Hematopoietic multipotent progenitor cell treated with erythropoietin and hydrocortisone succinate and interleukin-3 and kit ligand, for 17 days (in vitro differentiated cells): ENCODE measurements at places on chromosomes 12 and 14.

DNA sequence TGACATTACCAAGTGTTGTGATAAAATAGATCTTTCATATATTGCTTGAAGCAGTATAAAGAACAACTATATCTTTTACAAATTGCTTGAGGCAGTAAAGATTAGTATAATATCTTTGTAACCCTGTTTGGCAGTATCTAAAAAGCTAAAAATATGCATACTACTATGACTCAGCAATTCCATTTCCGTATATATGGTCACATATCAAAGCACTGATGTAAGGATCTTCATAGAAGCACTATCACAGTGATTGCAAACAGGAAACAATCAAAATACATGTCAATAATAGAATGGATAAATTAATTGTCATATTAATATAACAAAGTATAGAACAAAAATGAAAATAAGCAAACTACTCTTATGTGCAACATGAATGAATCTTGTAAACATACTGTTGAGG lies 158.4 kb upstream of the IGF1 start:
- DNase-seq, result no peak

GRCh38 chr14:69066396-69067171 lies 86.3 kb downstream of the DCAF5 start:
- DNase-seq, result no peak

DNA sequence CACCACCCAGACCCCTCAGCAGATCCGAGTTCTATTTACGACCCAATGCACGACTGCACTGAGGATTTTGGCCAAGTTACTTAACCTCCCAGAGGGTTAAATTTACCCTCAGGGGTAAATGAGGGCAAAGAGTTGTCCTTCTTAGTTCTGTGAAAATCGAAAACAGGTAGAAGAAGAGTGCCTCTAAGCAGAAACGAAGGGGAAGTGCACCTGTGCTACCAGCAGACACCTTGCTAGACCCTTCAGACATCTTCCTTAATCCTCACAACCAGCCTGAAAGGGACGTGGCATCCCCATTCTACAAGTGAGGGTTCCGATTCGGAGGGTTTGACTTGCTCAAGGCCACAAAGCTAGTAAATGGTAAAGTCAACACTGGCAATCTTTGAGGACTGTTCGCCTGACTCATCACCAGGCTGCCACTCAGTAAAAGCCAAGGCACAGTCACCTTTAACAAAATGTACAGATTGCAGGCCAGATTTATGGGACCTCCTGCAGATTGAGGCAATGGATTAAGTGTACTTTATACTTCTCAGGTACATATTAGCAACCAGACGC lies 1.6 kb downstream of the GSG1 start:
- no peak for DNase-seq

- no peak for DNase-seq
These were observed 129.8 kb upstream of the TMEM132C start for GRCh38 chr12:128137140-128137539.

GRCh38 chr12:132351751-132352495 lies 22.5 kb upstream of the GALNT9 start:
- DNase-seq, result no peak

GRCh38 chr14:103137689-103138300 lies 14.5 kb downstream of the TNFAIP2 start:
- no peak for DNase-seq

- DNase-seq, result no peak
These were observed 258.4 kb downstream of the AKAP6 start for GRCh38 chr14:32587461-32587860.

GRCh38 chr14:102234331-102235264 lies 70.4 kb downstream of the MOK start:
- no peak for DNase-seq

DNA sequence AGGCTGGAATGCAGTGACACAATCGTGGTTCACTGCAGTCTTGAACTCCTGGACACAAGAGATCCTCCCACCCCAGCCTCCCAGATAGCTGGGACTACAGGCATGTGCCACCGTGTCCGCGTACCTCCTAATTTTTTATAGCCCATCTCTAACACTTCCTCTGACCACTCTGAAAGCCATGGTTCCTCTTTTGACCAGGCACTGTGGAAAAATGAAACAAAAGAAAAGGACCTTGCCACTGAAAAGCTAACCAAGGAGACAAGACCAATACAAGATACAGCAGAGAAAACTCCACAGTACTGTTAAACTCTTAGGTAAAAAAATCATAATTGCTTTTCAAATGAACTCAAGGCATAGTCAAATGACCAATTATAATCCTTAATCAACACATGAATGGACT lies 233.3 kb downstream of the NEDD1 start:
- no peak for DNase-seq

DNA sequence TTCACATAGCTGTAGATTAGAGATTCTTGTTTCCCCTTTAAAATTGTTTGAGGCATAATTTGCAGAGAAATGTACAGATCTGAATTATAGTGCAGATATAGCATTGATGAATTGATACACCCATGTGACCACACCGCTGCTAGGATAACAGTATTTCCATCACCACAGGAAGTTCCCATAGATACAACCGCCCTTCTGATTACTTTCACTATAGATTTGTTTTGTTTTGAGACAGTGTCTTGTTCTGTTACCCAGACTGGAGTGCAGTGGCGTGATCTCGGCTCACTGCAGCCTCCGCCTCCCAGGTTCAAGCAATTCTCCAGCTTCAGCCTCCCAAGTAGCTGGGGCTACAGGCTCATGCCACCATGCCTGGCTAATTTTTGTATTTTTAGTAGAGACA lies 8.8 kb upstream of the ASPG start:
- DNase-seq, result no peak

DNA sequence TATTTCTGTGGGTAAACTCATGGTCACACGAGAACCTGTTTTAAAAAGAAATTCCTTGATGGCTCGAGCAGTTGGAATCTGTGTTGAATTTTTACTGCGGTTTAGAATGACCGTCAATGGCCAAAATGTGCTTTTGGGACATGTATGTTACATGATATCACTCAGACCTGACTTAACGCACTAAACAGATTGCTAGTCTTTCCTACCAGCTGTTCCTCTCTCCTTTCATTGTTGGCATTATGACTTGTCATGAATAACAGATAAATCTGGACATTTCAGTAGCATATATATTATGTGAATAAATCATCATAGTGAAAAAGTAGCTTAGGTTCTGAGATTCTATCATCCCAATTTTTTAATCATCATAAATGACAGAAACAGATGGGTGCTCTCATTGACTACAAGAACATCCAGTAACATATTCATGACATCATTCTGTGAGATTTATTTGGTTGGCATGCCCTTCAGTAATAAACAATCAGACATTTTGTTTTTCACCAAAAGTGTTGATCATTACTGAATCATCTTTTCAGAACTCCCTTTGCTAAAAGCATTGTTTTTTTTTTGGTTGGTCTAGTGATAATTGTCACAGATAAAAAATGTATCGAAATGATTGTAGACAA lies 57.9 kb upstream of the NAV3 start:
- DNase-seq, result no peak

- peak; percentile 75 for DNase-seq
These were observed 3.7 kb downstream of the SELPLG start for GRCh38 chr12:108629824-108630476.

DNA sequence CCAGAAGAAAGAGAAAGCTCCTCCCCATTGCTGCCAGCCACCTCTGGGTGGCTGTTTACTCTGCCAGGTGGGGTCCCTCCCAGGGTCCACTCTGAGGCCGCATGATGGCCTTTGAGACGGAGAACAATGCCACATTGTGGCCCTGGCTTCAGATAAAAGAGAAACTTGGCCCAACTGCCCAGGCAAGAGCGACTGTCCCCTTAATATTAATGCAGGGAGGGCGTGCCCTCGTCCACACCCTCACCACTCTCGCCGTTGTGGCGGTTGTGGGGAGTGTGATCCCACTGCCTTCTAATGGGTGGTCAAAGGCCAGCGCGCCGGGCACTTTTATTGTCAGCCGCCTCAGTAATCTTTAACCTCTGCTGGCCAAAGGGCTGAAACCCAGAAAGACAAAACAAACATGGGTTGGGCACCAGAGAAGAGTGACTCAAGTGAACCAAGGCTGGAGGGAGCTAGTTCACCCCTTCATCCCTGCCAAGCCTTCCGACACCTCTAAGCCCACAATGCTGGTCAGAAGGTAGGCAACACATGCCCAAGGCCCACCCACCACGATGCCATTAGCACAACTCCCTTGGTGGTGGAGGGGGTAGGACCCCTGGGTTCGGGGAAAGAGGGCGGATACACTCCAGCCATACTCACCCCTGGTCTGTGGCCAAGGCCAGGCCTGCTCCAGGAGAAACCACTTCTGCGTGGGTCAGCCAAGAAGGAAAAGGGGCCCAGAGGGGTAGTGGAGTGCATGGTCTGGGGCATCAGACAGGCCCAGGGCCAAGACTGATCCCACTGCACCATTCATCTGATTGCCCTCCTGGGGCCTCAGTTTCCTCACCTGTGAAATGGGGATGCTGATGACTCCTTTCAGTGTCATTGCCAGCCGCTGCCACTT lies 44.5 kb upstream of the BCL11B start:
- DNase-seq, result no peak

- DNase-seq, result no peak
These were observed 181.0 kb downstream of the MYRFL start for GRCh38 chr12:70005864-70006618.

DNA sequence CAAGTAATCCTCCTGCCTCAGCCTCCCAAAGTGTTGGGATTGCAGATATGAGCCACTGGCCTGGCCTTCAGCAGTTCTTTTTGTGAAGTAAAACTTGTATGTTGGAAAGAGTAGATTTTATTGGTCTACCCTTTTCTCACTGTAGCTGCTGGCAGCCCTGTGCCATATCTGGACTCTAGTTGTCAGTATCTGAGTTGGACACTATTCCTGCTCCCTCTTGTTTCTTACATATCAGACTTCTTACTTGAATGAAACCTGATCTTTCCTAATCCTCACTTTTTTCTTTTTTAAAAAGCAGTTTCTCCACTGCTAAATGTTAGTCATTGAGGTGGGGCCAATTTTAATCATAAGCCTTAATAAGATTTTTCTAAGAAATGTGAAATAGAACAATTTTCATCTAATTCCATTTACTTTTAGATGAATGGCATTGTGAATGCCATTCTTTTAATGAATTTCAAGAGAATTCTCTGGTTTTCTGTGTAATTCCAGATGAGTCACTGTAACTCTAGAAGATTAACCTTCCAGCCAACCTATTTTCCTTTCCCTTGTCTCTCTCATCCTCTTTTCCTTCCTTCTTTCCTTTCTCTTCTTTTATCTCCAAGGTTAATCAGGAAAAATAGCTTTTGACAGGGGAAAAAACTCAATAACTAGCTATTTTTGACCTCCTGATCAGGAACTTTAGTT lies 88.7 kb downstream of the APAF1 start:
- no peak for DNase-seq

DNA sequence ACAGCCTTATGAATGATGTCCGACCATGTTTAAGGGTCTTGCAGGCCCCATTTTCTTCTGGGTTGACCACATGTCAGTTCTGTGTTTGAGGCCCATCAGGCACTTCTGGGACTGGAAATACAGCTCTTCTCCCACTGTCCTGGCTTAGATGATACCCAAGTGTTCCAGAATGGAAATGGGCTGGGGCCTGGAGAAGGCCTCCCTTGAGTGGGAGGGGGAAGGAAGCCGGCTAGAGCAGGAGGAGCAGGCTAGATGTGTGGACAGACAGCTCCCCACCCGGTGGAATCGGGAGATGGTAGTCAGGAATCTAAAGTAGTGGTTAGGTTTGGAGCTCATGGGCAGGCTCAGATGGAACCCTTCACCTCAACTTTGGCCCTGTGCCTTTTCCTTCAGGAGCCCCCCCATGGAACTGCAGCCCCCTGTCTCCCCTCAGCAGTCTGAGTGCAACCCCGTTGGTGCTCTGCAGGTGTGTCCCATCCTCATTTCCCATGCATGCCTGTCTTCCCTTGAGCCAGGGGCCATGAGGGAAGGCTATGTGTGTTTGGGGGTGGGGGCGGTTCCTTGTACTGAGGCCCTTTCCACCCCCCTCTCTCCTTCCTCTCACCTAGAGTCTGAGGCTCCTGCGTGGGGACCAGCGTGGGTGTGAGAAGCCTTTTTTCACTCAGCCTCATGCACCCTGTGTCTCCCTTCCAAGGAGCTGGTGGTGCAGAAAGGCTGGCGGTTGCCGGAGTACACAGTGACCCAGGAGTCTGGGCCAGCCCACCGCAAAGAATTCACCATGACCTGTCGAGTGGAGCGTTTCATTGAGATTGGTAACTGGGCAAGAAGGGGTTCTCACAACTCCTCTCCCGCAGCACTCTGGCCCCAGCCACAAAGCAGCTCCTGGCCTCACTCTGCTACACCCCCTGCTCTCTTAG lies 3.0 kb downstream of the NPFF start:
- DNase-seq, result no peak

DNA sequence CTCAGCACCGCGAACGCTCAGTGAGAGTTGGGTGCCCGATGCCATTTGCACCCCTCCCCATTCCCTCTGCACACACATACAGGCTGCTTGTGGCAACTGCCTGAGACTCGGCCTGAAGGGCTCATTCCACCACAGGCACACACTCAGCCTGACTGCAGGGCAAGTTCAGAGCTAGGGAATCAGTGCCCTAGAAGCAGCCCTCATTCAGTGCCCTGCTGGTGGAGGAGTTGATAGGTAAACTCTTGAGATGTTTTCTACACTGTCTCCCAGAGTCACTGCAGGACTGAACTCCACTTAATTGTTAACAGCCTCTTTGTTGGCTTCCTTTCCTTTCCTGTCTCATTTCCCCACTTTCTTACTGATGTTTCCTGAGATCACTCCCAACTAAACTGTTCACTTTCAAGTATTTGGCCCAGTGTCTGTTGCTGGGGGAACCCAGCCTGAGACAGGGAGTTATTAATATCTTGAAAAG lies 16.9 kb downstream of the PPP1R36 start:
- no peak for DNase-seq

- DNase-seq, result no peak
These were observed 303.0 kb upstream of the TMEM132C start for GRCh38 chr12:127963933-127964332.

- DNase-seq, result no peak
These were observed 14.5 kb downstream of the R3HDM2 start for GRCh38 chr12:57416039-57416996.

- DNase-seq, result no peak
These were observed 127.5 kb downstream of the SMOC1 start for GRCh38 chr14:70006699-70007098.

DNA sequence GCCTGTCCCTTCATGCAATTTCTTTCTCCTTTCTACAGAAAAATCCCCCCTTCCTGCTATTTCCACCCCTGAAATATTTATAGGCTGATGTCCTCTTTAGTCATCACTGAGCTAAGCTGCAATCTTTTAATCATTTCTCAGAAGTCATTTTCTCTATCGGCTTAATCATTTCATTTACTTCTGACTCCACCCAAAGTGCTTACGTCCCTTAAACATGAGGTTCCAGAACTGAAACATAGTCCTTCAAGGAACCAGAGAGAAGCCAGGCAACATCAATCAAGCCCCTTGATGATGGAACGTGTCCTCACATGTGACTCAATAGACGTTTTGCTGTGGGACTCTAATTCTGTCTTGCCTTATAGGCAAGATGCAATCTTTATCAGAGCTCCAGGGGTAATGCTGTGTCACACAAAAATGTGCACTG lies 148.7 kb upstream of the KRR1 start:
- no peak for DNase-seq

- DNase-seq, result no peak
These were observed 131.4 kb upstream of the CCDC175 start for GRCh38 chr14:59707778-59708561.

DNA sequence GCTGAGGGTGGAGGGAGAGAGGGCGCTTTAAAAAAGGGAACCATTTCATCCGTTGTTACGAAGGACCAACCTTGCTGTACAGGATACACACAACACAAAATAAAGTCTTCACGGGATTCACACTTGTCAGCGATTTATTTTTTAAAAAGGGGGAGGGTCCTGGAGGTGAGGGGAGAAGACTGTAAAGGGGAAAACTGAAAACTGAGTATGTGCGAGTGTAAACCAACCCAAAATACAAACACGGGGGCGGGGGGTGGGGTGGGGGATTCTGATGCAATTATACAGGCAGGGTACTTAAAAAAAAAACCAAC lies 499 bp upstream of the PRKAG1 start:
- DNase-seq, result no peak
